ENCODE measurements at places on chromosomes 4 and X. TPM values are rescaled to one million over a fixed set of nuclear protein-coding genes. Genes with fewer than 3 reads are reported as not detected.

The RASL11B gene
- 1.6 TPM for total RNA-seq

The USP26 gene
- total RNA-seq = not detected

The OR13H1 gene
- total RNA-seq = not detected

The CXCL11 gene
- total RNA-seq = not detected

The RAB33A gene
- 21.5 TPM for total RNA-seq

The POLN gene
- total RNA-seq = 2.1 TPM

The COL25A1 gene
- not detected for total RNA-seq

The SSX4 gene
- not detected for total RNA-seq

The GC gene
- not detected for total RNA-seq

The AKAP17A gene
- total RNA-seq = 63.9 TPM

The DGAT2L6 gene
- total RNA-seq = not detected

- no peak overlapping the region for H3K27ac ChIP-seq
- H3K36me3 ChIP-seq = no peaks in the 10 kb centered on the region
- H3K27me3 ChIP-seq = no peaks in the 10 kb centered on the region
- no peak for DNase-seq
- no peak overlapping the region for H3K4me3 ChIP-seq
These were observed 30.5 kb upstream of the ADGRG2 start for GRCh38 chrX:19152762-19153161.

- no peak for DNase-seq
- no peaks in the 10 kb centered on the region for H3K4me1 ChIP-seq
- H3K27ac ChIP-seq = no peak overlapping the region
- H3K4me3 ChIP-seq = no peak overlapping the region
- no peaks in the 10 kb centered on the region for H3K27me3 ChIP-seq
These were observed 681.5 kb upstream of the EPHA5 start for GRCh38 chr4:66351761-66352160.

GRCh38 chr4:98663226-98664006 lies 5.0 kb upstream of the TSPAN5 start:
- peak overlapping the region; percentile 99 for H3K27ac ChIP-seq
- peaks cover 62% of the 10 kb centered on the region for H3K4me1 ChIP-seq
- H3K36me3 ChIP-seq = peaks cover 7% of the 10 kb centered on the region

DNA sequence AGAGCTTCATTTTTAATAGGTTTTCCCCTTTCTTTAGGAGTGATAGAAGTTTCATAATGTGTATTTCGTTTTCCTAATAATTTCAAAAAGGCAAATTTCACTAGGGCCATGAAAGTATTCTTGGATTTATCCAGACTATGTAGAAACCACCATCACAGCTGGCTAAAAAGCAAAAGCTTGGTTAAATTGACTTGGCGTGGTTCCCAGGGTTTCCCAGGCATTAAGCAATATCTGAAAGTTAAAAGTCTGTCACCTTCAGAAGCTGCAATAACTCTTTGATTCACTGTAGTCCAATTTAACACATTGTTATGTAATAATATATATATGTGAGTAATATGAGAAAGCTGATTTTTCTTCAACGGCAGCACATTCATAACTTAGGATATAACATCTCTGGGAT lies 38.3 kb downstream of the NDNF start:
- no peak for DNase-seq
- H3K27ac ChIP-seq = no peak overlapping the region
- H3K27me3 ChIP-seq = peaks cover 23% of the 10 kb centered on the region
- H3K4me3 ChIP-seq = no peak overlapping the region
- H3K36me3 ChIP-seq = no peaks in the 10 kb centered on the region

- H3K27ac ChIP-seq = no peak overlapping the region
- H3K4me1 ChIP-seq = no peaks in the 10 kb centered on the region
- H3K27me3 ChIP-seq = no peaks in the 10 kb centered on the region
- H3K4me3 ChIP-seq = no peak overlapping the region
- H3K36me3 ChIP-seq = no peaks in the 10 kb centered on the region
These were observed 451.9 kb downstream of the SMARCA1 start for GRCh38 chrX:129071390-129071789.

DNA sequence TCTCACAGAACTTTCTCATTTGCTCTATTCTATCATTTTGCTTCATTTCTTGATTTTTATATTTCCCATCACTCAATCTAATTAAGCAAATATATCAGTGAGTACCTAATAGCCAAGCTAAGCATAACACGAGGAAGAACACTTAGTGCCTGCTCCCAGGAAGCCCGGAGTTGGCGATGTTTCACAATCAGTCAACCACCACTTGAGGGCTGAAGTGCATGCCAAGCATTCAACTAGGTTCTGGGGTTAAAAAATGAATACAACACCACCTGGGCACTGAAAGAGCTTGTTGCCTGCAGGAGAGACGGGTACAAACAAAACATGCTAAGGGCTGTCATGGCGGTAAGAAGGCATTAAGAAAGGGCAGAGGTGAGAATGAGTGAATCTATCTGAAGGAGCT lies 47.5 kb downstream of the UCHL1 start:
- no peaks in the 10 kb centered on the region for H3K4me1 ChIP-seq
- H3K4me3 ChIP-seq = no peak overlapping the region
- no peak overlapping the region for H3K27ac ChIP-seq
- DNase-seq = no peak

DNA sequence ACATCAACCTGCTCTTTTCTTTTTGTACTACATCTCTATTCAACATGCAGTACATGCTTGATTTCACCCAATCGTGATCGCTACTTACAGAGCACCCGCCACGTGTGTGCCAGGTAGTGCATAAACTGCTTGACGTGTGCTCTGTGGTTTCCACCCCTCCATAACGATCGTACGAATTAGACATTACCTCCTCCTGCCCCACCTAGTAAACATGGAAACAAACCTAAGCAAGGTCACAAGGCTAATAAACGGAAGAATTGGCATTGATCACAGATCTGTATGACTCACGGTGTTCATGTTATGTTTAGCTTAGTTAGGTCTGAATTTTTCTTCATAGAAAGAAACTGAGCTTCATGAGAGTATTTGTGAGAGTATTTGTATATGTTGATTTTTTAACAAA lies 64.1 kb downstream of the STX18 start:
- peaks cover 13% of the 10 kb centered on the region for H3K4me1 ChIP-seq
- no peak for DNase-seq
- no peak overlapping the region for H3K27ac ChIP-seq
- no peaks in the 10 kb centered on the region for H3K36me3 ChIP-seq

DNA sequence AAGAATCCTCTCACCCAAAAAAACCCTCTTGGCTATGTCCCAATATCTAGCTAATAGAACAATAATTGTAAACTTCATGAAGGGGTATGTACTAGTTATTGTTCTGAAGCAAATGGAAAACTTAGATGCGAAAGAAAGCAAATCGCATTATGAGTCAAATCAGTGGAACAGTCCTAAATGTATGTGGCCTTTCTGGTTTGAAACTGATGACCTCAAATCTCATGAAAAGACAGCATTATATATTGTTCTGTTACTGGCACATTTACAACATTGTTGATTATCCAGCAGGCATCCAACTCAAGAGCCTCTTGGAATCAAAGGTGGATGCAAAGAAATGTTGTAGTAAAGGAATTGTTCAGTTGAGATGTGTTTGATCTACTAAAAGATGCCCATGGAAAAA lies 34.7 kb downstream of the CSN3 start:
- no peaks in the 10 kb centered on the region for H3K36me3 ChIP-seq
- H3K4me3 ChIP-seq = no peak overlapping the region
- no peaks in the 10 kb centered on the region for H3K27me3 ChIP-seq

GRCh38 chr4:1169691-1170096 lies 2.7 kb downstream of the SPON2 start:
- H3K4me1 ChIP-seq = peaks cover 7% of the 10 kb centered on the region
- no peak for DNase-seq
- H3K36me3 ChIP-seq = no peaks in the 10 kb centered on the region
- peaks cover 22% of the 10 kb centered on the region for H3K27me3 ChIP-seq

- no peak overlapping the region for H3K27ac ChIP-seq
- no peaks in the 10 kb centered on the region for H3K4me1 ChIP-seq
- no peaks in the 10 kb centered on the region for H3K36me3 ChIP-seq
These were observed 272.1 kb downstream of the RAPGEF2 start for GRCh38 chr4:159374749-159375530.

DNA sequence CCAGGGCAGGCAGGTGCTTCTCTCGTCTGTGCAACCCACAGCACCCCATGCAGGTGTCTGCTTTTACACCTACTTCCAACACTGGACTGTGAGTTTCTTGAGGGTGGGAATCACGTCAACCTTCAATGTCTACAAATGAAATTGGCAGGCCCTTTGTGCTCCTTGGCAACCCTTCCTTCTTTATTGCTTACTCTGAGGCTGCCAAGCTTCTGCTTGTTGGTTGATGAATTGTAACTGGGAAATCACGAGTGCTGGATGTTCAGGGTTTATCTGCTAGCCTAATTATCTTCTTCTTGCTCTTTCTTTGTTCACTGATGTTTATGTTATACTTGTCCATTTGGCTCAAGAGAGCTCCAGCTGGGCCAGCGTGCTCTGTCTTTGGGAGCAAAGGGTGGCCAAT lies 2.5 kb upstream of the DGAT2L6 start:
- H3K4me3 ChIP-seq = no peak overlapping the region
- no peak for DNase-seq
- H3K36me3 ChIP-seq = no peaks in the 10 kb centered on the region
- peaks cover 6% of the 10 kb centered on the region for H3K27me3 ChIP-seq
- peaks cover 22% of the 10 kb centered on the region for H3K4me1 ChIP-seq
- H3K27ac ChIP-seq = no peak overlapping the region

DNA sequence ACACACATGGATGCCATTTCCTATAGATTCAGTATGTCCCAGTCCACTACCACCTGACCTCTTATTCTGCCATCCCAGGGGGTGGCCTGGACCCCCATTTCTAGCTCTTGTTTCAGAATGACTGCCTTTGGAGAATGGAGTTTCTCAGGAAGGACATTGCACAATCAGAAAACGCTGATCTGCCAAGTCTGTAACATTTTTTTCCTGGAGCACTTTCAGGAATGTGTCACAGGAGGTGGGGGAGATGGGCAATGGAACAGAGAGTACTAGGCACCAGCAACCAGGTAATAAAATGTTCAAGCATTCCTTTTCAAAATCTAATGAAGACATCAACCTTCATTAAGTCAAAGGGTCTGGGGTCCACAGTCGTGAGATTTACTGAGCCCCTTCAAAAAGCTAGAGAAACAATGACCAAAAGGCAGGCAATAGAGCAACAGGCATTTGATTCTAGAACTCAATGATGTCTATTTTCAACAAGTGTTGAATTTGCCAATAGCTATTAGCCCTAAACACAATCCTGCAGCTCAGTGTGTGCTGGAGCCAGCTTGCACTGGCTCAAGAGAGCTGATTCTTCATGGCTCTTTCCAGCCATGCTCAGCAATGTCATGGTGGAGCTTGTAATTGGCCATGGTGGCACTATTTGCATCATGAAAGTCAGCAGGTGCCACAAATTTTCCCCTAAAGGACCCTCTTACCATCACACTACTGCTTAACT lies 87.1 kb downstream of the KDR start:
- no peak overlapping the region for H3K4me3 ChIP-seq
- no peaks in the 10 kb centered on the region for H3K4me1 ChIP-seq
- no peak overlapping the region for H3K27ac ChIP-seq
- no peaks in the 10 kb centered on the region for H3K36me3 ChIP-seq
- DNase-seq = no peak

DNA sequence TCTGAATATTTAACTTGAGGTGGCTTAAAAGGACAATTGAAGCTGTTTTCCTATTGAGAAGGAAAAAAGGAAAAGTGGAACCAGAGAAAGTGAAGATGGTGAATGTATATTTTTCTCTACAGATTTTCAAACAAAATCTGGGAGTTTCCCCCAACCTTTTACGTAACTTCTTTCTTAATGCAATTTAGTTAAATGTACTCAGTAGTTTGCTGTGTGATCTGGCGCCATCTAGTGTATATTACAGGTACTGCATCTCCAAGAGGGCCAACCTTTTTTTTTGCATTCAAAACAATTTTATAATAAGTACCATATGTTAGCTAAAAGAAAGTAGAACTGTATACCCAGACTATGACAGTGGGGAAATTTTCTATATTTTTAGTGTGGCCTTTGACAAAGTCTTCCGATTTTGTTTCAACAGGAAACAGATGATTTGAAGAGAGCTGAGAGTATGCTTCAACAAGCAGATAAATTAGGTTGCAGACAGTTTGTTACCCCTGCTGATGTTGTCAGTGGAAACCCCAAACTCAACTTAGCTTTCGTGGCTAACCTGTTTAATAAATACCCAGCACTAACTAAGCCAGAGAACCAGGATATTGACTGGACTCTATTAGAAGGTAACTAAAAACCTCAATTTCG lies 82.0 kb downstream of the PLS3 start:
- no peak overlapping the region for H3K27ac ChIP-seq
- no peaks in the 10 kb centered on the region for H3K36me3 ChIP-seq
- H3K4me3 ChIP-seq = no peak overlapping the region
- H3K4me1 ChIP-seq = no peaks in the 10 kb centered on the region

GRCh38 chr4:120964596-120964995 lies 42.1 kb upstream of the PRDM5 start:
- no peak for DNase-seq
- H3K4me3 ChIP-seq = no peak overlapping the region
- peaks cover 9% of the 10 kb centered on the region for H3K27me3 ChIP-seq
- no peaks in the 10 kb centered on the region for H3K36me3 ChIP-seq

DNA sequence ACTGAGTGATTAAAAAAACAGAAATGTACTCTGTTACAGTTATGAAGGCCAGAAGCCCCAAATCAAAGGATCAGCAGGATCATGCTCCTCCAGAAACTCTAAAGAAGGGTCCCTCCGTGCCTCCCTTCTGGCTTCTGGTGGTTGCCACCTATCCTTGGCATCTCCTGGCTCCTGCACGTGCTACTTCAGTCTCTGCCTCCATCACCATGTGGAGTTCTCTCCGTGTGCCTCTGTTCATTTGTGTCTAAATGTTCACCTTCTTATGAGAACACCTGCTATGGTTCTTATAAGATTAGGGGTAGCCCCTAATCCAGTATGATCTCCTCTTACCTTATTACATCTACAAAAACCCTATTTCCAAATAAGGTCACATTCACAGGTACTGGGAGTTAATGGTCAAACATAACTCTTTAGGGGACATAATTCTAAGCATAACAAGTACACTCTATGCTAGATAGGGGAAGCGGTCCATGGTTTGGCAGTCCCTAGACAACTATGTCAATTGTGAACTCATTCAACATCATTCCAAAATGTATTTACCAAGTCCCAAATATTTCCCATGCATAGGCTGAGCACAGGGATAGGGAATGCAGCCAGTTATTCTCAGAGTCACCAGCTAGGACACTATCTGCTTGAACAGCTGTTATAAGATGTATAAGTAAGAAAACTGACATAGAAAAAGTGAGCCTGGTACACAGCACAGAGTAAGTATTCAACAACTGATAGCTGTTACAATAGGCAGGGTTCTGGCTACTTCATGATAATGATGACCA lies 295.5 kb upstream of the BOD1L1 start:
- no peak overlapping the region for H3K27ac ChIP-seq
- H3K4me1 ChIP-seq = no peaks in the 10 kb centered on the region
- DNase-seq = no peak
- H3K4me3 ChIP-seq = no peak overlapping the region

GRCh38 chrX:49264460-49264859 lies at the start of gene FOXP3:
Gene FOXP3 (minus strand): TSS chrX:49264710. CDS start chrX:49258505, 6,205 bp downstream.
- peaks cover 5% of the 10 kb centered on the region for H3K36me3 ChIP-seq
- no peaks in the 10 kb centered on the region for H3K27me3 ChIP-seq
- H3K27ac ChIP-seq = peak within 1 kb of the TSS; percentile 77
- peak within 1 kb of the TSS; percentile 83 for H3K4me3 ChIP-seq
- peaks cover 49% of the 10 kb centered on the region for H3K4me1 ChIP-seq

Data from activated T-helper 1 cell treated with anti-CD3 and anti-CD28 coated beads, Interleukin-12 subunit alpha, Interleukin-12 subunit beta, Interleukin-2, Interleukin-4 antibody, amounts not matched to agents 30 ng/mL and 10 ng/mL and 1 ng/mL, durations not matched to agents 14 hours and 24 hours and 36 hours (primary cell).